ENCODE measurements at places on chromosomes 4 and X.

DNA sequence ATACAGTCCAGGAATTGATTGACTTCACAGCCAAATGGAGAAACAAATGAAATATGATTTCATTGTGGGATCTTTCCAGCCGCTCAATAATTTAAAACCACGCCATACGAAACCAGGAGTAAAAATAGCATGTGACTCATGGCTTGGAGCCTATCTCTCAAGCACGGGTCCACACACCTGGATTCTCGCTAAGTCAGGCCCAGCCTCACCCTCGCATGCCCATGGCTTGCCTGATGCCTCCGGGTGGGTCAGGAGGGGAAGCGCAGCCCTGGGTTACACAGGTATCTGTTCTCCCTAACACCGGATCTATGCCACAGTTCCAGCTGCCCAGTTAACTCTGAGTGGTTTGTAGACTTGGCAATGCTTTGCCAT lies 5.6 kb upstream of the ABLIM2 start:
- DNase-seq: no peak

GRCh38 chr4:156803056-156803455 lies 168.5 kb downstream of the PDGFC start:
- DNase-seq: no peak

DNA sequence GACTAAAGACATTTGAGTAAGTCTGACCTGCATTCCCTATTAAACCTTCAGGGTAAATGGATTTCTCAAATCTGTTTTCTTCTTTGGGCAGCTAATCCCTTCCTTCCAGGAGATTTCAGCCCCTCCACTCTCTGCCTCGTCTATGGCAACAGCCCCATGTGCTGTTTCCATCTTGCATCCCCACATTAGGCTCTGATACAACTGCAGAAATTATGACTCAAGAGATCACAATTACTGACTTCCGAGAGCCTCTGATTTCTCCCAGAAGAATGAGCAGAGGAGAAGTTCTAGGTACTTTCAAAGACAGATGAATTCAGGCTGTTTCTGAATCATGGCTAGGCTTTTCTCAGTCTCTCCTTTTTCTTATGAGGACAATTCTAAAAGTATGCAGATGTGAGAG lies 38.7 kb downstream of the RAI2 start:
- DNase-seq: no peak

DNA sequence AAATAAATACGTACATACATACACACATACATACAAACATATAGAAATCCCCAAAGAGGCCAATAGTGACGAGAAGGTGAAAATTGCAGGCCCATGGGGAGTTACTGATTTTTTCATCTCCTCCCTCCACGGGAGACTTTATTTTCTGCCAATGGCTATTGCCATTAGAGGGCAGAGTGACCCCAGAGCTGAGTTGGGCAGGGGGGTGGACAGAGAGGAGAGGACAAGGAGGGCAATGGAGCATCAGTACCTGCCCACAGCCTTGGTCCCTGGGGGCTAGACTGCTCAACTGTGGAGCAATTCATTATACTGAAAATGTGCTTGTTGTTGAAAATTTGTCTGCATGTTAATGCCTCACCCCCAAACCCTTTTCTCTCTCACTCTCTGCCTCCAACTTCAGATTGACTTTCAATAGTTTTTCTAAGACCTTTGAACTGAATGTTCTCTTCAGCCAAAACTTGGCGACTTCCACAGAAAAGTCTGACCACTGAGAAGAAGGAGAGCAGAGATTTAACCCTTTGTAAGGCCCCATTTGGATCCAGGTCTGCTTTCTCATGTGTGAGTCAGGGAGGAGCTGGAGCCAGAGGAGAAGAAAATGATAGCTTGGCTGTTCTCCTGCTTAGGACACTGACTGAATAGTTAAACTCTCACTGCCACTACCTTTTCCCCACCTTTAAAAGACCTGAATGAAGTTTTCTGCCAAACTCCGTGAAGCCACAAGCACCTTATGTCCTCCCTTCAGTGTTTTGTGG lies 180.7 kb downstream of the AR start:
- no peak for DNase-seq

- DNase-seq: no peak
Observed at GRCh38 chr4:85842540-85842939, 367.6 kb downstream of the ARHGAP24 start.

GRCh38 chrX:125289209-125289608 lies 30.5 kb upstream of the TEX13C start:
- DNase-seq: no peak

DNA sequence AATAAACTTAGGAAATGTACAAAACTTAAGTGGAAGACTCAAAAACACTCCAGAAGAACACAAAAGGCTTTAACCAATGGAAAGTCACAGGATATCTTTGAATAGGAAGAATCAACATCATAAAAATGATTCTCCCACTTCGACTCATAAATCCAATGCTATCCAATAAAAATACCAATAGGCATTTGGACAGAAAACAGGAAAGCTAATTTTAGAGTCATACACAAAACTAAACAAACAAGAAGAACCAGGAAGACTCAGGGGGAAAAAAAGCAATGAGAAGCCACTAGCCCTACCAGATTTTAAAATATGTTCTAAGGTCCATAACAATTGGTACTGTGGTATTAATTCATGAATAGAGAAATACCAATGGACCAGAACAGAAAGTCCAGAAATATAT lies 28.2 kb downstream of the SLC9A7 start:
- no peak for DNase-seq

- DNase-seq: no peak
Observed at GRCh38 chr4:169062897-169063244, 52.8 kb upstream of the CBR4 start.

DNA sequence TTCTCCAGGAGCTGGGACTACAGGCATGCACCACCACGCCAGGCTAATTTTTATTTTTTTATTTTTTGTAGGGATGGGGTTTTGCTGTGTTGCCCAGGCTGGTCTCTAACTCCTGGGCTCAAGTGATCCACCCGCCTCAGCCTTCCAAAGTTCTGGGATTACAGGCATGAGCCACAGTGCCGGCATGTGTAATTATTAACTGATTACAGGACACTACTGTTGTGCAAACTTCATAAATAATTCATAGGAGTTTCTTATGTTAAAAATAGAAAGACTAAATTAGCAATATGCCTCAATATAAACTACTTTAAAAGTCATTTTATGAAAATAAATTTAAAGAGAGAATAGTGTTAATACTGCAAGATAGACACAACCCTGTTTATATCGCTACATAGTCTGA lies 221.9 kb downstream of the SNCA start:
- no peak for DNase-seq

DNA sequence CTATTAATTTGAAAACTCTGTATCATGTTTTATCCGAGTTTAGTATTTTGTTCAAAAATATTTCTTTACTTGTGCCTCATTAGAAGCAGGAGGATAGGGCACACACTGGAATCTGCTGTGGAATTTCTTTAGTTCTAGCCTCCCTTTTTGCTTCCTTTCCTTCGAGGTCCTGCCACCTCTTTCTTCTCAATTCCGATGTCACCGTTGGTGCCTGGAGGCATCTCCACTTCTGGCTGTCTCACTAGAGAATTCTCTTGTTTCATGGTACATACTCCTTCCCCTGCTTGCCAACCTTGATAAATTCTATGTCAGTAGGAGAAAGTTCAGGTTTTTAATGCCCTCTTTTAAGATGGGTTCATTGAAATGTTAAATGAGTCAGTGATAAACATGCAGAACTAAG lies 140.1 kb downstream of the ANK2 start:
- no peak for DNase-seq

DNA sequence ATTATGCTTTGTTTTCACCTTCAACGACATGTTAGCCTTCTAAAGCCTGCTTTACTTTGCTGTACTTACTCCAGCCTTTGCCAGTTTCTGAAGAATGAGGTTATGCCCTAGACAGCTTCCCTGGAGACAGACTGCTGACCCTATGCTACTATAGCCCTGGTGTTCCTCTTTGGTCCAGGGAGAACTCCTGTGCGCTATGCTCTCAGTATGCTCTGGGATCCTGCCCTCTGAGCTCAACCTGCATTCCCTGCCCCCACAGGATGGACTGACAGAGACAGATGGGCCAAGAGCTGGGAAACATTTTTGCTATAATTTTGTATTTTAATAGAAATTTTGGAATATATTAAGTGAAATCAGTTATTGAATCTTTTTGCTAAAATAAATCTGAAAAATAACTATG lies 425.9 kb downstream of the TMA16 start:
- no peak for DNase-seq

DNA sequence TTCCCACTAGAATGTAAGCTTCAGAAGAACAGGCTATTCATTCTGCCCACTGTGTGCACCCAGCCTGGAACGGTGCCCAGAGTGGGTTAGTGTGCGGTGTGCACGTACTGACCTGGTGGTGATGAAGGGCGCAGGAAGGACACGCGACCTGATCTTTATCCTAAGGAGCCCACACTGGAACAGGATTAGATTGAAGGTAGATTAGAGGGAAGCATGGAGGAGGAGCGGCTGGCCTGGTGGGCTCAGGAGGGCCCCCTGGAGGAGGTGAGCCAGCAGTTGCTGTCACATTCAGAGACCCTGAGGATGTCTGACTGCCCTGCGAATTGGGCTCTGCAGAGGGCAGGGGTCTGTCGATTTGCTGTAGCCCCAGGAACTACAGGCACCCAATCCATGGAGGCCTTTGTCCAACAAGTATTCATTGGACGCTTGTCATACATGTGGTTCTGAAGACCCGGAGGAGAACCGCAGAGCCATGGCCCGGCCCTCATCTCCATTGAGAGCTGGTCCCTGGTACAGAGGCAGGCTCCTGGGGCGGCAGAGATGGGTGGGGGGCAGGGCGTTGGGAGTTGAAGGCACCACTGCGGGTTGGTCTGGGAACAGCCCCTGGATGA lies 73.2 kb downstream of the HTRA3 start:
- no peak for DNase-seq

DNA sequence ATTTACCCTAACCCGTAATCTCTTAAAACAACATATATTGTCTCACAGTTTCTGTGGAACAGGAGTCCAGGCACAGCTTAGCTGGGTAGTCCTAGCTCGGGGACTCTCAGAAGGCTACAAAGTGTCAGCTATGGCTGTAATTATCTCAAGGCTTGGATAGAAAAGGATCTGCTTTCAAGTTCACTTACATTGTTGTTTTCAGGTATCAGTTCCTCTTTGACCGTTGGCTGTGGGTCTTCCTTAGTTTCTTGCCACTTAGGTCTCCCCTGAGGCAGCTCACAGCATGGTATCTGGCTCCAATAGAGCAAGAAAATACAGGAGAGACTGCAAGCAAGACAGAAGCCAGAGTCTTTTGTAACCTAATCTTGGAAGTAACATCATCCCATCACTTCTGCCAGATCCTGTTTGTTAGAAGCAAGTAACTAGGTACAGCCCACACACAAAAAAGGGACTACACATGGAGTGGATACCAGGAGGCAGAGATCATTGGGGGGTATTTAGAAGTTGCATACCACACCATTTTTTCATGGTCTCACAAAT lies 137.0 kb downstream of the MAGEB5 start:
- DNase-seq: no peak

DNA sequence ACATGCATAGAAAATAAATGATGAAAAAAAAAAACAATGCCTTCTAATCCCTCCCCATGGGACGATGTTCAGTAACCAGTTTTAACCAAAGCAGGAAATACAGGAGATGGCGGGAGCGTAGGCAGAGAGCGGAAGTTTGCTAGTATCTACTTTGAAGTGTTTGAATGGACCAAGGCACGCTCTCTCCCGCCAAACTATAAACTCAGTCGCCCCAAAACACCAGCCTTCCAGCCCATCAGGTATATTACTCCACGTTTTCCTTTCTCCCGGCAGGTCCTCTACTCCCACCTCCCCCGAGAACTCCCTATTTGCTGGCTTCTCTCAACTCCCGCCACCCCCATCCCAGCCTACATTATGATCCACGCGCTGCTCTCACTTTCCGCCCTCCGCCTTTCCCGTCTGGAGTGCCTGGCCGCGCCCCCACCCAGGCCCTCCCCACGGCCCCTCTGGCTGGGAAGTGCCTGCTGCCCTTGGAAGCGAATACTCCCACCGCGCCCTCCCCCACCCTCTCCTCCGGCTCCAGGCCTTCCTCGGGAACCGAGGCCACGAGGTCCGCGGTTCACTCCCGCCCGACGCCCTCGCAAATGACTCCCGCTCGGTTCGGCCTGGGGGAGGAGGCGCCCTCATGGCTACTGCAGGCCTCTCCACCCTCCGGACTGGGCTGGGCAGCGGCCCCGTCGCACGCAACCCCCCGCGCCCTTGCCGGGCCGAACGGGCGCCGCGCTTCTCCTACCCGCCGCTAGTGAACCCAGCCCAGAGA lies 723 bp downstream of the DHX15 start:
- no peak for DNase-seq

GRCh38 chrX:9535101-9535500 lies 70.2 kb downstream of the TBL1X start:
- DNase-seq: no peak

DNA sequence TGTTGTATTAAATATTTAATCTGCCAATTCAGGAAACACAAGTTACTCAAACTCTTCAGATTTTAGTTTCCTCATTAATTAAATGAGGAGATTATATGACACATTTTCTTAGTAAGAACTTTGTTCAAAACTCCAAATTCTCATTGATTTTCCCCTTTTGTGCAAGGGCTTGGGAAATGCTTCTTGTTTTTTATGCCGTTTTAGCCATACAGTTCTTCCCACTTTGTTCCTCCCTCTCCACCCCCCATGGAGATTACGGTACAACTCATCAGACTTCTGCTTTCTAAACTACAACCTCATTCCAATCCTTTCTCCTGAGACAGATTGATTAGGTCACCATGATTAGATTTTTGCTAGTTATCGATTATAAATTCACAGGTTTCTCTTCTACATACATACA lies 10.9 kb upstream of the BBS7 start:
- DNase-seq: no peak

GRCh38 chrX:10769195-10769594 lies 148.8 kb upstream of the MID1 start:
- DNase-seq: no peak

DNA sequence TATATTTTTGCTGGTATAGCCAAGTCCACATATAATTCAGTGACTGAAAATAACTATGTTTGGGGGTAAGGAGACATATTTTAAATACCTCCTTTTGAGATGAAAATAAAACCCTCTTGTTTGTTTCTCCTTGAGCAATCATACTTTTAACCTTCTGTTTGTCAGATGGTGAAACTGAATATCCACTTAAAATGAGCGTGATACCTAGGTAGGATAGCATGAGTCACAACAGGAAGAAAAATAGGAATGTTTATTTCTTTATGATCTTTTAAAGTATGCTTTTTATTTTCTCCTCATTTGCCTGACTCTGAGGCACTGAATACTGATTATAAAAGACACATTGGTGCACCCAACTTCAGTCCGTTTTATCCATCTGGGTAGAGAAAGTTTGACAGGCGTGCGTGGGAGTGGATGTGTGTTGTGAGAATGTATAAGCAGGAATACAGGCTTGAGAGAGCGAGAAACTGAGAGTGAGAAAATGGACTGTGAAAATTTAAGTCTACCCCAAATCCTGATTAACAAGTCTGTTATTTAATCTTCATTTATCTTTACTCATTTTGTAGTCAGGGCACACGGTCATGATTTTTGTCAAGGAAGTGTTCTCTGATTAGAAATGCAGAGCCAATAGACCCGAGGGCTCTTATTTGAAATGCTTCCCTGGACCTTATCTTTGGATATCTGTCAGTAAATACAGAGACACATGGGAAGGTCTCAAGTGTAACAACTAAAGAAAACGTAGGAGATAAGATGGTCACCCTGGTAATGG lies 62.1 kb upstream of the ANTXR2 start:
- DNase-seq: no peak
